ENCODE measurements at places on chromosomes 12 and 14. TPM values are rescaled to one million over a fixed set of nuclear protein-coding genes. Genes with fewer than 3 reads are reported as not detected.

Gene C12orf50
- total RNA-seq: not detected

Gene RPL10L
- total RNA-seq: not detected

Gene PLEK2
- total RNA-seq: not detected

Gene CLEC4D
- not detected for total RNA-seq

Gene NPFF
- not detected for total RNA-seq

Gene DPPA3
- not detected for total RNA-seq

Gene ACIN1
- 52.3 TPM for total RNA-seq

Gene TOMM20L
- not detected for total RNA-seq

Gene LAG3
- total RNA-seq: 0.41 TPM

Gene CACNA2D4
- total RNA-seq: 4.1 TPM

Gene ACSM4
- not detected for total RNA-seq

Gene IL31
- total RNA-seq: not detected

Gene RERG
- total RNA-seq: 61.6 TPM

DNA sequence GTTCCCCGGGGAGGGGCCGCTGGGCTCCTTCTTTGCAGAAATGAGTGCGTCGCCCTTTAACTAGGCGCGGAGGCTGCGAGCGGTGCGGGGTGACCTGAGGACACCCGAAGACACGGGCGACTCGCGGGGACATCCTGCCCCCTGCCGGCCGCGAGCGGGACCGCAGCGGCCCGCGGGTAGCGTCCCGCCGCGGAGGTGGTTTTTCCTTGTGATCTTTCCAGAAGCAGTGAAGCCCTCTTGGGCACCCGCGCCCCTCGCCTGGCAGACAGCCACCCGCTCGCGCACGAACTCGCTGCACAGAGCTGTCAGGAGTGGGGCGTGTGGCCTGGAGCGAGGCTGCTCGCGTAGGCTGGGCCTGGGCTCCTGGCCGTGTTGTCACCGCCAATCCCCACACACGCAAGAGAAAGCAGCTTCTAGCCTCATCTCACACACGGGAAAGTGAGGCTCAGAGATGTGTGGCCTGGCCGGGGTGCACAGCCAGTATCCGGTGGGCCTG lies 67.2 kb downstream of the DIO3 start:
- DNase-seq: peak; percentile 66

- DNase-seq: no peak
Observed at GRCh38 chr12:54009171-54010052, 627 bp downstream of the HOXC8 start.

GRCh38 chr12:1594261-1595025 lies at the start of gene FBXL14:
Gene FBXL14 (minus strand): TSS chr12:1594581. CDS start chr12:1594066, 515 bp downstream.
- peak; percentile 90 for DNase-seq

GRCh38 chr14:75249958-75250336 lies 28.7 kb upstream of the FOS start:
- no peak for DNase-seq

- no peak for DNase-seq
Observed at GRCh38 chr12:67155863-67156262, 113.3 kb upstream of the CAND1 start.

- no peak for DNase-seq
Observed at GRCh38 chr12:127928615-127929571, 338.1 kb upstream of the TMEM132C start.

- DNase-seq: no peak
Observed at GRCh38 chr14:54767139-54767431, 135.5 kb downstream of the GCH1 start.

- DNase-seq: no peak
Observed at GRCh38 chr12:92297932-92298696, 152.5 kb upstream of the BTG1 start.

- DNase-seq: no peak
Observed at GRCh38 chr12:61857968-61858367, 402.2 kb upstream of the USP15 start.

DNA sequence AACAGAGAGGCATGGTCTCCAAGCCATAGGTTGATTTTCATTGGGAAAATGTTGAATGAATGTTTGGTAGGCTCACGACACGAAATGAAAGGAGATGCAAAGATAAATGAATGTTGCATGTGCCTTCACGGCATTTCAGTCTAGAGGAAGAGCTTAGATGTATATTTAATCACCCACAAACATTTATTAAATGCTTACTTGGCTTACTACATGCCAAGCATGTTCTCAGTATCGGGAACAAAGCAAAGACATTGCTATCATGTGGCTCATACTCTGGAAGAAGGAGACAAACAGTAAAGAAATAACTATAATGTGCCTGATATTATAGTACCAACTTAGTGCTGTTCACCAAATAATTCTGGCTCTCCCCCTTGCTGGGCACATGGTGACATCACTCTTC lies 133.5 kb downstream of the LLPH start:
- DNase-seq: no peak

DNA sequence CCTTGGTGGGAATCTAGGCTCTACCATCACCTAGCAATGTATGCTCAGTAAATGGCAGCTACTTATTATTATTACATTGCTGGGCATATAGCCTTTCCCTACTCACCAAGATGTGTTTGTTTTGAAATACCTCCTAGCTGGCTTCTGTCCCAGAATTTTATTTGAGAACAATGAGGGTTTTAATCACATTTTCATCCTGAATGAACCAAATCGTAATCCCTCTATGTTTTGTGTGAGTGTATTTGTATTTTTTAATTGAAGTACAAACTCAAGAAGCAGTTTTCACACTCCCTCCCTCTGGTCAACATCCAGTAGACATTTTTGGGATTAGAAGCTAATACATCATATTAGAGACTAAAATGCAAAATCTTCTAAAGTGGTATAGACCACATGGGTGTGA lies 7.6 kb downstream of the SLC7A8 start:
- no peak for DNase-seq

- peak; percentile 63 for DNase-seq
Observed at GRCh38 chr14:100677554-100678468, 48.9 kb upstream of the DLK1 start.

GRCh38 chr12:18967814-18968213 lies 161.7 kb upstream of the PLEKHA5 start:
- DNase-seq: no peak

- no peak for DNase-seq
Observed at GRCh38 chr14:105346876-105347586, 32.5 kb downstream of the PACS2 start.

GRCh38 chr14:89721956-89722355 lies 232.6 kb downstream of the EFCAB11 start:
- DNase-seq: no peak

GRCh38 chr12:52042706-52043385 lies 8.4 kb upstream of the NR4A1 start:
- peak; percentile 36 for DNase-seq

Measured in uterus (tissue), 4 donors.